ENCODE measurements at places on chromosomes 1 and 21. TPM values are rescaled to one million over a fixed set of nuclear protein-coding genes. Genes with fewer than 3 reads are reported as not detected.

- no peak for DNase-seq
These were observed 1.0 kb upstream of the DCAF6 start for GRCh38 chr1:167935216-167936067.

AMPD1 gene
- not detected for total RNA-seq

- DNase-seq: no peak
These were observed 5.5 kb upstream of the ACTRT2 start for GRCh38 chr1:3015744-3016143.

ZFP69B gene
- total RNA-seq: 0.52 TPM

C1orf185 gene
- total RNA-seq: not detected

GRCh38 chr1:235088907-235089306 lies 39.7 kb downstream of the TOMM20 start:
- no peak for DNase-seq

DNA sequence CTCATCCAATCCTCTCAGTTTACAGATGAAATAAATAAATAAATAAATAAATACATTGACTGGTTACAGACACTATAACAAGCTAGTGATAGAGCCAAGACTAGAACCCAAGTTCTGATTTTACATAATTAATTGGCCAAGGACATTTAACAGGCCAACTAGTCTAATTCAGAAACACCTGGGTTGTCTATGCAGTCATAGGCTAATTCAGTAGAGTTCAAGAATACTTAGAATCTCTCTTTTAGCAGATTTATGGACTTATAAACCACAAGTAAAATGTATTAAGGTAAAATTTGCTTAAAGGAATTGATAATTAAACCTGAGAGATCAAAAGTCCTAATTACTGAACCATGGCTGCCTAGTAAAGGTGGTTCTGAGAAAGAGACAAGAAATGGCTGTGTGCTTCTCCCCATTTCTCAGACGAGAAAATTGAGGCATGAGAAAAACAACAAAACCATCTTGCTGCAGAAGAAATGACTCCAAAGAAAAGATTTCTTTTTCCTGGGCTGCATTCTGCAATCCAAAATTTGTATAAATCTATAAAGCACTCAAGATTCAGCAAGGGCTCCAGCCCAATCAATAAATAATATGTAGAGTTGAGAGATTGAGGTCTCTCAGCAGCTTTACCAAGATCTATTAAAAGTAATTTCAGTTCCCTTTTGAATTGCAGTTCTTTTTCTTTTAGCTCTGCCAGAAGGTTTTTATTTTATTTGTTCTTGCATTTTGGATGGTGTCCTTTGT lies 98.3 kb downstream of the DUSP10 start:
- DNase-seq: no peak

- DNase-seq: no peak
These were observed 95.7 kb upstream of the PALMD start for GRCh38 chr1:99550198-99550597.

- no peak for DNase-seq
These were observed 24.6 kb upstream of the OVAAL start for GRCh38 chr1:180534214-180534613.

- no peak for DNase-seq
These were observed 5.4 kb upstream of the IGSF8 start for GRCh38 chr1:160103658-160104408.

GRCh38 chr1:208238710-208239472 lies 5.3 kb downstream of the PLXNA2 start:
- peak; percentile 61 for DNase-seq

DNA sequence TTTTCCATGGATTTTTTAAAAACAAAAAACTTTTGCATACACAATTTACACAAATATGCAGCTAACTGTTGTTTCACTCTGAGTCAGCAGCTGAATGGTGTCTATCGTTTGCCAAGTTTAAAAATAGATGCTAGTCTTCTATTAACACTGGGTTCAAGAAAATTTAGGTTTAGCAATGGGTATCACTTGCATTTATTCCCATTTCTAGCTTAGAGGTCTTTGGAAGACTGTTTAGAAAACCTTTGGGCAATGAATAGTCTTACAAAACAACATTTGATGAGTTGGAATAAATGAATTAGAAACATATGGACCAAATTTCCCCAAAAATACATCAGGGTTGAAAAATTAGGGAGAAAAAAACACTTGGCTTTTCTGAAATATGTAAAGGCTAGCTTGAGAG lies 165.8 kb downstream of the LYPLAL1 start:
- DNase-seq: no peak

DNA sequence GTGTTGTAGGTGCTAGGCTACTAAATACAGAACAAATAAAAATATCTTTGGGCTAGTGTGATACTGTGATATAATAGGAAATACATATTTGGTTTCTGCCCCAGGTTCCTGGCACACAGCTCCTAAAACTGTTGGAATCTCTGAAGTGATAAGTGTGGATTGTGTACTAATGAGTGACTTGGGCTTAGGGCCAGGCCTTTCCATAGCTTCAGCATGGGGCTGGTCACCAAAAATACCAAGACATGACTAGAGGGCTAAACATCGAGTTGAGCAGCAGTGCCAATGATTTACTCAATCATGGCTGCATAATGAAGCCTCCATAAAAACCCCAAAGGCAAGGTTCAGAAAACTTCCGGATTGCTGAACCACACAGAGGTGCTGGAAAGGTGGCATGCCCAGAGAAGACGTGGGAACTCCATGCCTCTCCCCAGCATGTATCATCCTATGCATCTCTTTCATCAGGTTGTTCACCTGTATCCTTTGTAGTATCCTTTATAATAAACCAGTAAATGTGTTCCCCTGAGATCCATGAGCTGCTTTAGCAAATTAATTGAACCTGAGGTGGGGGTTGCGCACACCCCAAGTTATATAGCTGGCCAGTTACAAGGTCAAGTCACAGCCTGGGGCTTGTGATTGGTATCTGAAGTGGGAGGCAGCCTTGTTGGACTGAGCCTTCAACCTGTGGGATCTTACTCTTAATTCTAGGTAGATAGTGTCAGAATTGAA lies 51.6 kb downstream of the ZMYM4 start:
- DNase-seq: no peak

DNA sequence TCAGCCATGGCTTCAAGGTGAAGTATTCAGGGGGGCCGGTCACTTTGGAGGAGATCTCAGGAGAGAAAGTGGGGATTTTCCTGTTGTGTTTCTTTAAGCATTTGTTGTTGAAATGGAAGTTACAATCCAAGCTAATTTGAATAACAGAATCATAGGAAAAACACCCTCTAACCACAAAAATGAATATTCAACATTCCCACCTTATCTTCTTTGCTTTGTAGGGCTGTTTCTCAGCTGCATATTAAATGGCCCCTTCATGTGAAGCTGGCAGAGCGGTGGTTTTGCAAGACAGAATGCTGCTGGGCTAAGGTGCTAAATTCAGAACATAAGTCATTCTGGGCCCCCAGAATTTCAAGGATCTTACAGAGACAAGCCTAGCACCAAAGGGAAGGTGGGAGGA lies 279.0 kb downstream of the RRAGC start:
- DNase-seq: no peak

Data from right atrium auricular region (tissue), 2 donors.